ENCODE measurements at places on chromosomes 1 and 21. TPM values are rescaled to one million over a fixed set of nuclear protein-coding genes. Genes with fewer than 3 reads are reported as not detected.

C1QB gene
- 240 TPM for total RNA-seq

RXFP4 gene
- total RNA-seq = not detected

FAM72B gene
- 1.5 TPM for total RNA-seq

YOD1 gene
- 9.6 TPM for total RNA-seq

DNM3 gene
- 3.2 TPM for total RNA-seq

TMEM61 gene
- not detected for total RNA-seq

AMY1B gene
- not detected for total RNA-seq

PARS2 gene
- 3.1 TPM for total RNA-seq

ADORA3 gene
- total RNA-seq = 0.27 TPM

RSPO1 gene
- total RNA-seq = 4.0 TPM

All from esophagus squamous epithelium (tissue), 5 donors.